ENCODE measurements at places on chromosomes 2 and 18.

DNA sequence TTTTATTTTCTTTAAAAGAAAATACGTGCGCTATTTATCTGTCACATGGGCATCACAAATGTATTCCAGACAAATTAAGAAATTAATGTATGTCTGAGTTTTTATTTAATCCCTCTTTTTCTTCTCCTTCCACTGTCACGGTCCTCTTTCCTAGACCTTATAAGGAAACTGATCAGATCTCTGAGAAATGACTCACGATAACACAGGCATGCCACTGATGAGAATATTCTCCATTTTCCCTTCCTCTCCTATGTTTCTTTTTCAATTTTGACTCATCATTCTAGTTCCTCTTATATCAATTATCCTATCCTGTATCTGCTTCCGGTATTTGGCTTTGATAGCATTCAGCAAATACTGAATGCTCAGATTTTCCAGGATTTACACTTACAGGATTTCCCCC is 121.8 kb downstream of the DSC3 start:
- no peak for DNase-seq

GRCh38 chr2:166112193-166112605 is 15.6 kb downstream of the SCN1A start:
- no peak for DNase-seq

GRCh38 chr2:31411771-31412170 is 2.8 kb downstream of the XDH start:
- DNase-seq = no peak

DNA sequence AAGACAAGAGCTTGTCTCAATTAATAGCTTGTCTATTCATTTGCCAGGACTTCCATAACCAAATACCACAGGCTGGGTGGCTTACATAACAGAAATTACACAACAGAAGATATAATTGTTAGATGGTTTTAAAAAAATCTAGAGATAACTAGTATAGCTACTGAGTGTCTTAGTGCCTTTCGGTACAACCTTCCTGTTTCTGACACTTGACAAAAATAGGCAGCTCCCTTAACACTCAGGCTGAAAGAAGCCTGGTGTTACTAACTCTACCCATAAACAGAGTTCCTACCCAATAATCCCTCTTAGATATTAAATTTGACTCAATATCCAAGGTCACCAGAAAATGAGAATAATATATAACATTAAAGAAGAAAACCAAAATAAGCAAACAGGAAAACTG is 129.7 kb downstream of the BARD1 start:
- no peak for DNase-seq

DNA sequence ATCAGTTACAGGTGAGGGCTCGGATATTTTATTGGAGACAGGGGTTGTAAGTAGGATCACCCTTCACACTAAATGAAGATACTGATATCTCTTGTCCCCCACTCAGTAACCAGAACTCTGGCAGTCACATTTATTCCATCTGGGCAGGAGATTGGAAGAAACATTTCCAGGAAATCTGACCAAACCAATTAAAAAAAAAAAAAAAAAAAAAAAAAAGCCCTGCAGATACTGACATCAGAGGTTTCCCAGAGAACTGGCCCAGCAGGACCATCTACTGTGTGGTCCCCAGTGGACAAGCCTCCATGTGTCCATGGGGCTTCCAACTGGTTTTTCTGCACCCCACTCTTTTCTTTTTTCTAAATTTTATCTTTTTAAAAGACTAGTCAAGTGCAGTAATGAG is 41.3 kb downstream of the SH2D6 start:
- DNase-seq = no peak

GRCh38 chr2:172977270-172978062 is 98.2 kb upstream of the MAP3K20 start:
- DNase-seq = no peak

GRCh38 chr2:31967790-31968189 is 43.0 kb downstream of the MEMO1 start:
- no peak for DNase-seq

- DNase-seq = no peak
These were observed 404.9 kb upstream of the ZEB2 start for GRCh38 chr2:144924827-144925226.

DNA sequence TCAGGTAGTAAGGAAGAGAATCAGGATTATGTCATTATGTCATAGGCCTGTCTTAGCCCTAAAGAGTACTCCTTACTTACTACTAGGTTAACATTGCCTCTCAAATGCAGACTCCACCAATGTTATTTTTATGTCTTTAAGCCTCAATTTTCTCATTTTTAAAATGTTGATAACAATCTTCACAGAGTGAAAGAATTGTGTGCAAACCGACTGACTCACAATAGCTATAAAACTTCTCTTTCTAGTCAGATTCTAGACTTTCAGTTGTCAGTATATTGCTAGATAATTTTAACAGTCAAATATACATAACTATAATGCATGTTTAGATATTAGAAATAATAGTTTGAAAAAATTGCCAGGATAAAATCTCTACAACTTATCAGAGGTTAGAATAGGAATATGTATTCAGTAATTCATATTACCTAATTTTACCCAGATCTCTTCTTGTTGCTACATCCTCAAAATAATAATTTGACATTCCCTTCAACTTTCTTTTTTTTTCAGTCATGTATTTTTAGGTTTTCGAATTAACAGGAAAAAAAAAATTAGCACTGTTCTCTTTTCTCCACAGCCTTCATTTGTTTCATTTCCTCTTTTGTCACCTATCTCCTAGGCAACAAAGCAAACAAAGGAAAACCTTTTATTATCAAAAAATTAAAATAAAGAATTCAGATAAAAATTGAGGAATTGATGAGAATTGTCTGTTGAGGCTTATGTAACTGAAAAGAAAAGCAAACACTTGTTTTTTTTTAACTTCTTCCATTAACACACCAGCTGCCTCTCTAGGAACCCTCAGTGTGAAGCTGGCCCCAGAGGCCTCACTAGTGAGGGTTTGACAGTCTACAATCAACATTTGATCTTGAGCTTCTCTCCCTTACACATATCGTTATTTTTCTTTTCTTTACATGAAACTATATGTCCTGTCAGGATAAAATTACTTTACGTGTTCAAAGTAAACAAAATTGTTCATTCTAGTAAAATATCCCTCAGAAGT is 279.0 kb downstream of the CALCRL start:
- DNase-seq = peak; percentile 45

GRCh38 chr2:6888724-6889123 is 11.1 kb downstream of the RSAD2 start:
- no peak for DNase-seq

DNA sequence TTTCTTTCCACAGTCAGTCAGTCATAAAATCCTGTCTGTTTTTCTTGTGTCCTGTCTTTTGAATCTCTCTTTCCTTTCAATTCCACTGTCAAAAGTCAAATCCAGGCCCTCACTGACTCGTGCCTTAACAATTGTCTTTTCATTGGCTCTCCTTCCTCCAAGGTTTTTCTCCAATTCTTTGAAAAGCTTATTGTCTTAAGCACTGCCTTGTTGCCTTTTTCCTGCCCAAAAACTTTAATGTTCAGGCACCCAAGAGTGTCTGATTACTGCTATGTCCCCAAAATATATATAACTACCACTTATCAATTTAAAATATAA is 13.9 kb upstream of the SULT1C4 start:
- DNase-seq = no peak

GRCh38 chr2:144942516-144943256 is 422.8 kb upstream of the ZEB2 start:
- DNase-seq = peak; percentile 36

GRCh38 chr18:42030586-42031182 is 75.7 kb downstream of the PIK3C3 start:
- DNase-seq = peak; percentile 24

DNA sequence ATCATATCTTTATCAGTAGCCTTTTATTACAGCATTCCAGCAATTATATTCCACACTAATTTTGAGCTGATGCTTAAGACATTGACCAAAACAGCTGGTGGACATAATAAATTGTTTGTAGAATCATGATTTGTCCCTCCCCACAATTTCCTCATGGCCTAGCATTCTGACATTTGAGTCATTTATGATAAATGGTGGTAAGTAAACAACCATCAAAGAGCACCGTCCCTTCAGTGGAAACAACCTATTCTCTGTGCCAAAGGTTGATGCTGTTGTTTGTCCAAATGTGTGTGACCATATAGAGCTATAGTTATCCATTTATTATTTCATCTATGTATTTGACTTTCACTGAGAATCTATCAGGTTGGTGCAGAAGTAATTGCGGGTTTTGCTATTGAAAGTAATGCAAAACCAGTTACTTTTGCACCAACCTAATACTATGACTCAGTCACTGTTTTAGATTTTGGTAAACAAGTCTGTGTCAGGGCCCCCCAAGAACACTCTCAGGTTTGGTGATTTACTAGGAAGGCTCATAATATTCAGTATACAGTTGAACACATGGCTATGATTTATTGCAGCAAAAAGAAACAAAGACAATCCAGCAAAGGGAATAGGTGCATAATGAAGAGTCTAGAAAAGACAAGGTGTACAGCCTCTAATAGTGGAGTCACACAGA is 608.7 kb upstream of the REG3G start:
- peak; percentile 33 for DNase-seq

- peak; percentile 5 for DNase-seq
These were observed at the start of gene CNGA3 for GRCh38 chr2:98346311-98347236. CNGA3 (plus strand) TSS chr2:98346456; CDS start chr2:98369976, 23,520 bp downstream.

GRCh38 chr2:181389524-181389923 is 67.7 kb upstream of the ITGA4 start:
- no peak for DNase-seq

DNA sequence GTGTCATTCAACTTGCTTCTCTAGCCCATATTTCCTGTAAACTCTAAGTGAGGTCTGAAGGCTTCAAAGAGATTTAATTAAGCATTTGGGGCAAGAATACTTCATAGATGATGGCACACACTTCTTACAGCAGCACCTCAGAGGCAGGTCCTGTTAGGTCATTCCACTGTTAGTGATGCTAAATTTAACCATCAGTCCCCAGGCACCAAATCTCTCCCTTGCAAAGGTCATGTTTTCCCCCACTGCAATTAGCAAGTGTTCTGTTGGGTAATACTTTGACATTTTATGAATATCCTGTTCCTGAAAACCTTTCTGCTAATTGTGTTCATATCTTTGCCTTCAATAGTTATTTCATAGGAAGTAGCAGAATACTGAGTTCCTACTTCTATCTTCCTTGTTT is 117.0 kb downstream of the STK39 start:
- no peak for DNase-seq

DNA sequence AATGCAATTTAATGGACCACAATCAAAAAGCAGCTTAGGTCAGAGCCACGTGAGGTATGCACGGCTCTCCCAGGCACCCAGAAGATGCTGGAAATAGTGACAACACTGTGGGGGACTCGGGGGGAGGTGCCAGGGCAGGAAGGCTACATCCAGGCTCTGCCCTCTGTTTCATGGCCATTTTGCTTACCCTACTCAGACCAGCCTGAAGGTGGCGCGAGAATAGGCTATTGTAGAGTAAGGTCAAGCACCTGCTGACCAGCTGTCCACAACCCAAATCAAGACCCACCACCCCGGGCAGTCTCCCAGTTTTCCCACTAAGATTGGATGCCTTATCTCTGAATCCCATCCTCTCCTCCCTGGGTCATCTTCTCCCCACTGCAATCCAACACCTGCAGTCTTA is 115.7 kb downstream of the VIT start:
- DNase-seq = no peak

DNA sequence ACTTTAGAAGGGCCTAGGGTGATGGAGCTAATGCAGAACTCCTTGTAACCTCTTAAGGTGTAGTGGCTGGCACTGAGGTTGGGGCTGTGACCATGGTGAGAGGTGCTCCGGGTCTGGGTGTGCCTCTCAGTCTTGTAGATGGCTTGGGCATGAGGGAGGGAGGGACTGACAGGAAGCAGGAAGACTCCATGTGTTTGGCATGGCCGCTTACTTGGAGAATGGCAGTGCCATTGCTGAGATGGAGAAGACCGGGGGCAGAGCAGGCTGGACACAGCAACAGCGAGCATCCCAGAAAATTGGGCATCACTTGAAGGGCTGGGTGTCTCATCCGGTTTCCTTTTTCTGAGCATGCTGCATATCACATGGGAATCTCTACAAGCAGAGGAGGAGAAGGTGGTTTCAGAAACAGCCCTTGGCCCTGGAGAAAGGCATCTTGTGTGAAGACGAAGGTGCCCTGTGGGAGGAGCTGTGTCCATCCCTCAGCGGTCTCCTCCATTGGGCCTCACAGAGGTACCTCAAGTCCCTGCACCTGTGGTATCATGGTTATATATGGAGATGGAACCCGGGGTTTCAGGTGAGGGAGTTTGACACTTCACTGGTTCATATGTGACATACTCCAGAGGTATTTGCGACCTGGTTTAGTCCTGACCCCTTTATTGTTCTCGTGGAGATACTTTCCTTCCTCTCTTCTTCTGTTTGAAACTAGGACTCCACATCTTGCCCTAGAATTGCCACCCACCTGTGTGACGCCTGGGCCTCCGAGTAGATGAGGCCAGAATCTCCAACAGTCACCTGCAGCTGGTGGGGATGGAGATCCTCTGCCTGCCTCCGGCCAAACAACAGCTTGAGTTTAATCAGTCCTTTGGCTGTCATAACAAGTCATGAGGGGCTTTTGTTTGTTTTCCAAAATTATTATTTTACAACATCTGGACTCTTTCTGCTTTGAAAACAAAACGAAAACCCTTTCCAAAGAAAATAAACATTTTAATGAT is 45.6 kb downstream of the INPP4A start:
- DNase-seq = no peak

DNA sequence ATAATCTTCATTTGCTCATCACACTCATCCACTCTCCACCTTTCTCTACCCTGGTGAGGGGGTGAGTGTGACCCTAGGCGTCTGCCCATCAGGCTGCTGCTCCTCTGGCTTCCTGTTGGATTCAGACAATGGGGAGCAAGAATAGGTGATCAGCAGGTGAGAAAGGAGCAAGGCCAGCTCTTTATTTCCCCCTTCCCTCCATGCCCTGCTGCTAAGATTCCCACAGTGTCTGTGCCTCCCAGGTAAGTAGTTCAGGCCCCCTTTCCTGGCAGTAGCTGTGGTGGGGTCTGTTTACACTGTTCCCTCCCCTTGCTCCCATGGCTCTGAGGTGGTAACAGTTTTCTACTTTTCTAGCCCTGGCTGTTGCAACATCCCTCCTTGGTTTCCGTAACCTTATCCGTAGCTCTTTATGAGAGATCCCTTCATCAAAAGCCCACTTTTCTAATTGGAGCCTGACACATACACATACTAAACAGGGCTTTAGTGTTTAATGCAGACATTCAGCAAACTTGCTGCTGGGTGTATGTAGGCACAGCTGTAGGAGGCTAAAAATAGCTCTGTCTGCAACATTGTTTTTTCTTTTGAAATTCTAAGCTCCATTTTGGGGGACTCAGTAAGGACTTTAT is 27.5 kb downstream of the MAP2 start:
- DNase-seq = peak; percentile 56
